Natural killer cell (primary cell): ENCODE measurements at places on chromosomes 5 and 9. TPM values are rescaled to one million over a fixed set of nuclear protein-coding genes. Genes with fewer than 3 reads are reported as not detected.

GRCh38 chr5:155833287-155833686 is 493.7 kb upstream of the SGCD start:
- H3K27ac ChIP-seq: no peak overlapping the region
- no peaks in the 10 kb centered on the region for H3K27me3 ChIP-seq
- no peak overlapping the region for H3K4me3 ChIP-seq
- H3K36me3 ChIP-seq: no peaks in the 10 kb centered on the region
- H3K4me1 ChIP-seq: peaks cover 7% of the 10 kb centered on the region

DNA sequence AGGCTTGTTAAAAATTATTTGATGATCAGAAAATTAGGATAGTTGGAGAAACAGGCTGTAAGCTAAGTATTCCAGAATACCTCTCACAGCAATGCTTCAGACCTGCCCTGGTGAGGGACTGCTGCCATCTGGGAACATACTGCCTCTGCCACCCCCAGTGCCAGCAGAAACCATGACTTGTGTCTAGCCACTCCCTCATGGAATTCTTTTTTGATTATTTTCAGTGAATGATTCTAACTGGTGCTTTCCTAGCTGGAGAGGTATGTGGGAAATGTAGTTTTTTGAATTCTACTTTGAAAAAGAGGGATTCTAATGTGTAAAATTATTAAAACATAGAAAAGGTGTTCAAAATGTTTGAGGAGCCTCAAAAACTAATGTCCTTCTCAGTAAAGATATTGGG is 126.3 kb downstream of the HMHB1 start:
- no peaks in the 10 kb centered on the region for H3K36me3 ChIP-seq
- no peak overlapping the region for H3K27ac ChIP-seq
- DNase-seq: no peak
- H3K4me1 ChIP-seq: no peaks in the 10 kb centered on the region

Gene HTR1A
- not detected for total RNA-seq

DNA sequence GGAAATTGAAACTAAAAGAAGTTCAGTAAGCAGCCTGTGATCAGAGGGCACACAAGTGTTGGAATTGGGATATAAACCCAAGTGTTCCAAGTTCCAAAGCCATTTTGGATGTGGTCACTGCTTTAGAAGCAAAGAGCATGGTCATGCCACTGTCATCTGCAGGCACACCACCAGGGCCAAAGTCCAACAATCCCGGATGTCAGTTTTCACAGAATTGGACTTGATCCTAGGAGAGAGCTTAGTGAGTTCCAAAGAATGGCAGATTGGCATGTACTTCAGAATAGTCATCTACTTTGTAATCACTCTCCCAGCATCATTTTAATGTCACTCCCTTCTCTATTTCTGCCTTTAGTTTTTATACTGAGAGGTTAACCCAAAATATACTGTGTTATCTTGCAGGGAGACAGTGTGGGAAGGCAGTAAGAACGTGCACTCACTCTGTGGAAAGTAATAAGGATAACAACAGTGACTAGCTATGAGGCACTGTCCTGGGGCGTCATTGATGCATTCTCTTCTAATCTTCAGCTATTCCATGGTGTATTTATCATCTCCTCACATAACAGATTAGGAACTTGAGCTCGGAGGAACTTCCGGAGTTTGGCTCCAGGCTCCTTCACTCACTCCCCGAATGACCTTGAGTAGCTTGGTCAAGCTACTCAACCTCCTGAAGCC is 388.0 kb downstream of the ACTL7B start:
- H3K36me3 ChIP-seq: no peaks in the 10 kb centered on the region
- H3K4me1 ChIP-seq: no peaks in the 10 kb centered on the region
- H3K4me3 ChIP-seq: no peak overlapping the region
- no peaks in the 10 kb centered on the region for H3K27me3 ChIP-seq
- no peak for DNase-seq

Gene PCDHGB4
- total RNA-seq: 0.40 TPM
